ENCODE measurements at places on chromosomes 13 and 19.
A peak's percentile ranks its signal among the peaks of the same experiment; 100 is the strongest.

- no peak for DNase-seq
These were observed 248.3 kb downstream of the DCLK1 start for GRCh38 chr13:35882722-35883497.

- no peak for DNase-seq
These were observed 14.0 kb upstream of the CELF5 start for GRCh38 chr19:3210347-3211017.

- peak; percentile 89 for DNase-seq
These were observed 11.1 kb upstream of the SHISA2 start for GRCh38 chr13:26062853-26063444.

- DNase-seq, result peak; percentile 73
These were observed 56.7 kb downstream of the STARD13 start for GRCh38 chr13:33228648-33229445.

DNA sequence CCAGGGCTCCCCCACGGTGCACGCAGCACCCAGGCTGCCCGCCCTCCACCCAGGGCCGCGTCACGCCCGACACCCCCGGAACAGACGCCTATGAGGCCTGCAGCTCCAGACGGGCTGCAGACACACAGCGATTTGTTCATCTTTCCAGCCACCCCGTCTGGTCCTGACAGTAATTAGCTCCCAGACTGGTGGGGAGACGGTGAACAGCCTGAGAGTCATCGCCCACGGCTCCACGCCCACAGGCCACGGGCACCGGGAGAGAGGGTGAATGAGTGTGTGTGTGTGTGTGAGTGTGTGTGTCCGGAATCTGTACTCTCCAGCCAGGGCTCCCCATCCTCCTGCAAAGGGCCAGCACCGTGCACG is 18.1 kb downstream of the GADD45B start:
- DNase-seq, result no peak

DNA sequence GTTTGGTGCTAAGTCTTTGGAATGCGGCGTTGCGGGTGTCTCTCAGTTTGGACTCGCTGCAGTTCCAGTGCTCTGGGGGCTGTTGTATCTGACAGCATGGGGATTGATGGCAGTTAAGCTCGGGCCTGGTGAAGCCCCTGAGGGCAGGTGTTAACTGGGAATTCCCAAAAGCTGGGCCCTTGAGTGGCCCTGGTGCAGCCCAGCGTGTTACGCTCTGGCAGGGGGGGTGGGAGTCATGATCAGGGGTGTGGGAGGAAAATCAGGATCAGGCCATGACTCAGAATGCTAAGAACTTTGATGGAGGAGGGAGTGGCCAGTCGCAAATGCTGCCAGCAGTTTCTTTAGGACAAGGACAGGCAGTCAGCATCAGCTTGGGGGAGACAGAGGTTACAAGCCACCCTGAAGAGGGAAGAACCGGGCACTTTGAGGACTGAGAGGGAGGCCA is 19.6 kb downstream of the AP2A1 start:
- DNase-seq, result no peak

- DNase-seq, result no peak
These were observed 158.6 kb downstream of the KATNAL1 start for GRCh38 chr13:30148786-30149185.

- no peak for DNase-seq
These were observed 10.5 kb downstream of the GNG7 start for GRCh38 chr19:2691951-2692350.

GRCh38 chr13:27991881-27992280 is 3.4 kb upstream of the URAD start:
- peak; percentile 18 for DNase-seq

DNA sequence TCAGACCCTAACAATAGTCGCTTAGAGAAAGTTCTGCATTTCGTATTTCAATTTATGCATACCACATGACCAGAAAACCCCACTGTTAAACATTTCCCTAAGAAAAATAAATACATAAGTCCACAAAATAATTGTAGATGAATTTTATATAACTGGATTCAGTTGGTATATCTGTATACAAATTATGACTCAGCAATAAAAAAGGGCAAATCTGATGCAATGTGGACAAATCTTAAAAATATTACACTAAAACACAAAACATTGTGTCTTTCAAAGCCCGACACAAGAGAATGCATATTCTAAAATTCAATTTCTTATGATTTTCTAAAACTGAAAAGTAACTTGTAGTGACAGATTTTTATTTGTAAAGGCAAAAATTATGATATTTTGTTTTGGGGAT is 1005.0 kb downstream of the EFNB2 start:
- no peak for DNase-seq

DNA sequence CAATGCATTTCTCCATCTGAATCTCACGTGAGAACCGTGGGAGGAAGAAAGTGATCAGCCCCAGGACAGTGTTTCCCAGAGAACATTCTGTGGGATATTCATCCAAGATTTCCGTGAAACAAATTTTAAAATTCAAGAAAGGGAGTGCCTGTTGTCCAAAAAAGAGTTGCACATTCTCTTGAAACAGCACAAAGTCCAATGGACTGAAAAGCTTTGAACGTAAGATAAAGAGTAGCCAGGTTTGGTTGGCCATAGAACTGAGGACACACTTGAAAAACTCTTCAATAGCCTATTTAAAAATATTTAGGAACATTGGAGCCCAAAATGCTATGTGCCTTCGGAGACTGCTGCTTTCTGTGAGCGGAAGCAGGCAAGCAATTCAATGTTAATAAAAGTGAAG is 353.9 kb downstream of the MYO16 start:
- DNase-seq, result no peak

DNA sequence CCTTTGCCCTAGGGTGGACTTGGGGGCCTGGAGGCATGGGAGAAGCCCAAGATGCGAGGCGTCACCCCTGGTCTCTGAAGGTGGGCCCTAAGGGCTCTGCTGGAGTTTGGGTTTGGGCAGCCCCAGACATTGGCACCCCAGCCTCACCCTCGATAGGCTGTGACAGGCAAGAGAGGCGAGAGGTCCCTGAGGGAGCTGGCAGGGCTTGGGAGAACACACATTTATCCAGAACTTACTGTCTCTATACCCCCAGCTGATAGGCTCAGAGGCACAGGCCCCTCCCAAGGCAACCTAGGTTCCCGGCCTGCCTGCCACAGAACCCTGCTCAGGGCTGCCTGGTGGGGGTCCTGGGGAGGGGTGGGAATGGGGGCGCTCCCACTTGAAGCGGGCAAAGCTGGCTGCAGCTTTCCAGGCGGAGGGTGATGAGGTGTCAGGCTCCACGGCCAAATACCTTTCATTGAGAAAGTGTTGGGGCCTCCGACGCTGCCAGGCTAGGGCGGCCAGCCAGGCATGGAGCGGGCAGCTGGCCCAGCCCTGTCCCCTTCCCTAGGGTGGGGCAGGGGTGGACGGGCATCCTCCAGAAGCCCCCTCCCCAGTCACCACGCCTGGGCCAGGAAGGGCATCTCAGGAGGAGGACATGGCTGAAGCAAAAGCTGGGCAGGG is 9.7 kb downstream of the CILP2 start:
- DNase-seq, result no peak

DNA sequence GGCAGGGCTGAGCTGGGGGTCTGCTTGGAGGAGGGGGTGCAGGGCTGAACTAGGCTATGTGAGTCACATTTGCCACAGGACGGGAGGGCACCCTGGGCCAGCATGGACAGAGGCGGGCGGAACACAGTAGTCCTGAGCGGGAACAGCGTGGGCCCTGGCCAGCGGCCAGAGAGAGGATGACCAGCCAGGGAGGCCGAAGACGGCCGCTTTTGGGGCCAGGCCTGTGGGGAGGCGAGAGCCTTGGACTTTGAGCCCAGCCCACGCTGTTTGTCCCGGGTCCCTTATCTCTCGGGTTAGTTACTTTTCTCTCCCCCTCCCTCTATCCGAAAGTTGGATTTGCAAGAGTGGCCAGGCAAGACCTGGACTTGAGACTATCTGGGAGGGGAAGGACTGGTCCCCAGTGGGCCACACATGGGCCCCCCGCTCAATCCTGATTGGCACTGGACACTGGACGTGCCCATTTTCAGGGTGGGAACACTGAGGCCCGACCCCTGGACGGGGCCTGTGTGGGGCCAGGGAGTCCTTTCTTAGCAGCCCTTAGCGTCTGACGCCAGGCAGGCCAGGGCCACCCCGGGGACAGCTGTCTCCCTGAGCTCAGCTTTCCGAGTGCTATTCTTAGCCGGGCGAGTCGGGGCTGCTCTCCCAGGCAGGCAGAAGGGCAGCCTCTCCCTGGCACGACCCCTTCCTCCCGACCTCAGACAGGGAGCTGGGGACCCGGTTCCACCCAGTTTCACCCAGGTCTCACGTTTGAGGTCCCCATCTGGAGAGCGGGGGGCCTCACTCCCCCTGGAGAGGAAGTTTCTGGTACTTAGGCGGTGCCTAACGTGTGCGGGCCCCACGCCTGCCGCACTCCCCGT is 833 bp downstream of the GAMT start:
- no peak for DNase-seq

- DNase-seq, result peak; percentile 23
These were observed 106.2 kb downstream of the SLITRK5 start for GRCh38 chr13:87777387-87777786.

- no peak for DNase-seq
These were observed 1.9 kb upstream of the KLK15 start for GRCh38 chr19:50835103-50835784.

DNA sequence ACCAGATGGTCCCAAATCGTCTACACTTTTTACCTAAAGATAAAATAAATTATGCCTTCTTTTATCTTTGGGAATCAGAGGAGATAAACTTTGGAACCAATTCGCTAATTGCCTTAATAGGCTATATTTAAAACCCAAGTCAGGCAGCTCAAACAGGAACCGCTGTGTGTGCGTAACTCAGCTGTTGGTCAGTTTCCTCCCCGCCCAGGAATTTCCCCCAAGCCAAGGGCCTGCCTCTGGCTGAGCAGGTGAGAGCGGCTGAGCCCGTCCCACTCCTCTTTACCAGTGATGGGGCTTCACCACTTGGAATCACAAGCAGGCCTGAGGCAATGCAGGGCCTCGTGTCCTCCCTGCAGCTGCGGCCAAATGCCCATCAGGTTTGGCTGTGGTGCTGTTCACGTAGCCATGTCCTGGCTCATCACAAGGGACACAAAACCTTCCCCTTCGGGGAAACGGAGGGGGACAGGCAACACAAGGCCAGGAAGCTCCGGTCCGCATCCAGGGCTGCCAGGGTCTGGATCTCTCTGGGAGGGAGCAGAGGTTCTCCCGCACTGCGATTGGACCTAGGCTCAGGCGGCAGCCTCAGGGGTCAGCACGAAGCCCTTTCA is 503 bp upstream of the SLC7A9 start:
- DNase-seq, result no peak

DNA sequence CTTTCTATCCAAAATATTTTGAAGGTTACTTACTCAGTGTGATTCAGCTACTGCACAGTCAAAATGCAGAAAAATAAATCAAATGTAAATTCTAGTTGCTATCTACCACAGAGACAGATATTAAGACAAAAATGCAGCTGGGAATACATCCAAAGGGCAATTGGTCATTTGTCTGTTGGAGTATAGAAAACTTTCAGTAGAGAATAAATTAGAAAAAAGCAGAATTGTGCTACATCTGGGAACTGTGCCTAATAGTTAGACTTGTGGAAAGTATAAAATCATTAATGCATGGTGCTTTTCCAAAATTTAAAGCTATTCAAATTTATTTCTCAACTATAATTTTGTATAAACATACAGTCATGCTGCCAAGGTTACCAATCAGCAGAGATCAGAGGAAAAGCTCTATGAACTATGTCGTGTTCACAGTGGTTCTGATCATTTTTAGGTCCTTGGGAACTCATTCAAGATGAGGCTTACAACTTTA is 1635.8 kb downstream of the PCDH9 start:
- no peak for DNase-seq

DNA sequence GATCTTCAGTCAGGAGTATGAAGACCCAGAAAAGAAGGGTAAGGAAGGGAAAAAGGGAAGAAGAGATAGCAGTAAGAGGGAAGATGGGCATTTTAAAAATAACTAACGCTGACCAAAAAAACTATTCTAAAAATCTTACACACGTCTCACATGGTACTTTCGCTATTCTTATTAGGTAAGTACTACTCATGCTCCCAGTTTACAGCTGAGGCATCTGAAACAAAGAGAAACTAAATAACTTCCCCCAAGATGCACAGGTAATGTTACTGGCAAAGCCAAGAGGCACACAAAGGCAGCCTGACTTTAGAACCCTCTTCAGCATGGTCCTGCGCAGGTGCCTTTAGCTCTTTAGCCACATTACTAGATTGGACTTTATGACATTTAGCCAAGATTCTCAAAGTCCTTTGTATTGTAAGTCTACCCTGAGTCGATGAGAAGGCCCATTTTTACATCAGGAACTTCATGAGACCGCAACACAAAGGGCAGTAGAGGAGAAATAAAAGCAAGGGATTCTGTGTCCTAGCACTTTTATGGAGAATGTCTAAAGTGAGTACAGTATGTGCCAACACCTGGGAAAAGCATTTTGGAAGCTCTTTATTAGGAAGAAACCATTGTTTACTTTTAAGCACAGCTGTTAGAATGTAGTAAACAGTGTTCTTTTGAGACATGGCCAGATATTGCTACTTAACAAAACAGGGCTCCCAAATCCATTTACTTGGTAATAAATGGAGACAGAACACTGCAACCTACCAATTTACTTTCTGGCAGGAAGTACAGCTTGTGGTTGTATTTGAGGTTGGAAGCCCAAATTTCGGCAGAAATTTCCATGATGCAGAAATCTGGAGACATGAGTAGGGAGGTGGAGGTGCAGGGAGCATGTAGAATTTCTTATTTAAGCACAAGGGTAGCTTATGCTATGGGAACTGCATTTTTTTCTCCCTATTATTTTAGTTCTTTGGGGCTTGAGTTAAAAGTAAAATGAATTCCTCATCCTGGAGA is 250.7 kb downstream of the KCTD12 start:
- DNase-seq, result no peak

DNA sequence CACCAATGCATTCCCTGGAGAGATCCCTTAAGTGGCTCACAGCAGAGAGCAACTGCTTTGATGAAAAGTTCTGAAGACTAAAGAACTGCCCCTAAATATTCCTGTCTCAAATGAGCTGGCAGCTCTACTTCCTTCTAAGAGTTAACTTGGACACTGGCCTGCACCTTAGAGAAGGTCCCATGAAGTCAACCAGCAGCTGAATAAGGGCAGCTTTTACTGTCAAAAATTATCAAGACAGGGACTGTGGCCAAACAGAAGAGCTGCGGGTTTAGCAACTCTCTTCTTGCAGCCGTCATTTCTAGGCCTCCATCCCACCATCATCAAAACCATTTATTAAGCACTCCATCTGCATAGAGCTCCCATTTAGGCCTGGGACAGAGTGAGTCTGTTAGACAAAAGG is 491.1 kb upstream of the TSHZ3 start:
- DNase-seq, result no peak

- peak; percentile 25 for DNase-seq
These were observed 6.0 kb downstream of the SYCE2 start for GRCh38 chr19:12913011-12913561.

GRCh38 chr13:39870197-39870747 is 214.8 kb downstream of the COG6 start:
- DNase-seq, result no peak

DNA sequence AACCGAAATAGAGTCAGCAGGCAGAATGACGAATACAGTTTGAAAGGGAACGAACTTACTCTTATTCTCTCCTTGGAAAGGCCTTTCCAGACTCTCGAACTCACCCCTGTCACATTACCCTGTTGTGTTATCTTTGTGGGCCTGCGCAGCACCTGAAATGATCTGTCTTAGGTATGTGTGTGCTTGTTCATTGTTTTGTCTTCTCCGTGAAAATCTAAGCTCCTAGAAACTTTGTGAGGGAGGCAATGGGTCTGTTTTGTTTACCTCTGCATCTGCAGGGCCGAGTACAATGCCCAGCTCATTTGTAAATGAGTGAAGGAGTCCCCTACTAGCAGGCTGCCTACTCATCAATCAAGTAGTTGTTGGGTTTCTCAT is 19.6 kb downstream of the HMGB1 start:
- no peak for DNase-seq

GRCh38 chr13:65453982-65454381 is 1776.2 kb downstream of the PCDH9 start:
- DNase-seq, result no peak

Data from NCI-H526 (cell line).